ENCODE measurements at places on chromosomes 13 and 19.

GRCh38 chr13:27120011-27120410 is 51.6 kb downstream of the USP12 start:
- DNase-seq = no peak

DNA sequence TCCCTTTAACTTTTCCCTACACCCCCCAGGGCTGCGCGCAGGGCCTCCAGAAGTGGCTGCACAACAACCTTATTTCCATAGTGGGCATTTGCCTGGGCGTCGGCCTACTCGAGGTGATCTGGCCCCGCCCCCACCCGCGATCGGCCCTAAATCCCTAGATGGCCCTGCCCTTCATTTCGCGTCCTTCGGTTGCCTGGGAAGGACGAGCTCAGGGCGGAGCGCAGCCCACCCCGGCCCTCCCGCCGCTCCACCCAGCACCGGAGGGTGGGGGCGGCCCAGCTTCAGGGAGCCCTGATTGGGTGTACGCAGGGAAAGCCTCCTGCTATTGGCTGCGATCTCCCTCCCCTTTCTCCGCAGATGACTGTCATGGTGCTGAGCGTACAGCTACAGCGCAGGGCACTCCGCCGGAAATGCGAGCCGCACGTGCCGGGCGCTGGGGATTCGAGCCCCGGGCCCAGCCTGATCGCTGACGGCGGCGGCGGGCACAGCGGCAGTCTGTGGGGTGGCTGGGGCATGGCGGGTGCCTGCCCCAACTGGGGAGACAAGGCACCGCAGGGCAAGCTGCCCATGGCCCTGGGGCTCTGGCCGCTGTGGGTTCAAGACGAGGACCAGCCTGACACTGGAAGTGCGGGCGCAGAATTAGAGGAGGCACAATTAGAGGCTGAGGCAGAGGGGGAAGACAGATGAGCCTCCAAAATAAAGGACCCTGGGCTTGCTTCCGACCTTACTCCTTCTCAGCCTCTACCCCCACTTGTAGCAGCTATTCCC is 4.3 kb downstream of the CD37 start:
- no peak for DNase-seq

DNA sequence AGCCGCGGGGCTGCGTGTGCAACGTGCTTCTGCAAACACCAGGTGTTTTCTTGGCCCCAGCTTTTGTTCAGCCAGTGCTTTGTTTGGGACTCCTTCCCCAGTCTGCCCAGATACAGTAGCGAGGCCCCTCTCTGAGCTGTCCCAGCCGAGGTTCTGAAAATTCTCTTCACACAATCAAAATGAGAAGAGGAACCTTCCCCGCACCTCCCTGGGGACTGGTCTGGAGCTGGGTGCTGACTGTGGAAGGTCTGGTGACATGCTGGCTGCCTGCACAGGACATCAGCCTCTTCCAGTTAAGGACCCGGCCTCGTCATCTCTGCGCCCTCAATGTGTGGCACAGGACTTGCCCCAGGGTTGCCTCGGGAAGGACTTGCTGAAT is 4.2 kb downstream of the ATP4A start:
- no peak for DNase-seq

GRCh38 chr19:719636-720344 is 11.1 kb downstream of the PALM start:
- DNase-seq = no peak

DNA sequence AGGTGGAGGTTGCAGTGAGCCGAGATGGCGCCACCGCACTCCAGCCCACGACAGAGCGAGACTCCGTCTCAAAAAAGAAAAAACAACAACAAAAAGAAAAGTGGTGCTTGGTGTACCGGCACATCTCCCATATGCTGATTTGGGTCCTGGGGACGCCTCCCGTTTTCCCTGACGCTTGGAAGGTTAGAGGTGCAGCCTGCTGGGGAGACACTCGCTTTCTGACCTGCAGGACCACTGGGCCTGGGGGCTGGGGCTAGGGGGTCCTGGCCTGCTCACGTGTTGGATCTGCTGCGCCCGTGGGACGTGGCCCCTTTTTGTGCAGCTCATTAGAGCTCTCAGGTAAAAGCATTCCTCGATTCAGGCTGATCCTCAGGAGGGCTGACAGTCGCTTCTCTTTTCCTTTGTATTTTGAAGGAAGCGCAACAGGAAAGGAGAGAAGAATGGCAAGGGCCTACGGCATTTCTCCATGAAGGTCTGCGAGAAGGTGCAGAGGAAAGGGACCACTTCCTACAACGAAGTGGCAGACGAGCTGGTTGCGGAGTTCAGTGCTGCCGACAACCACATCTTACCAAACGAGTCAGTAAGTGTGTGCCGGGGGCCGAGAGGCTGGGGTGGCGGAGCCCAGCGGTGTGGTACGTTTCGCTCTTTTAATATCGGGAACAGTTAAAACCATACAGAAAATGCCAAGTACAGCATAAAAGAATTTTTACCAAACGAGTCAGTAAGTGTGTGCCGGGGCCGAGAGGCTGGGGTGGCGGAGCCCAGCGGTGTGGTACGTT is 25.1 kb downstream of the ATP4B start:
- DNase-seq = no peak

- no peak for DNase-seq
Measured at GRCh38 chr13:106573868-106574267, 5.9 kb upstream of the ARGLU1 start.

DNA sequence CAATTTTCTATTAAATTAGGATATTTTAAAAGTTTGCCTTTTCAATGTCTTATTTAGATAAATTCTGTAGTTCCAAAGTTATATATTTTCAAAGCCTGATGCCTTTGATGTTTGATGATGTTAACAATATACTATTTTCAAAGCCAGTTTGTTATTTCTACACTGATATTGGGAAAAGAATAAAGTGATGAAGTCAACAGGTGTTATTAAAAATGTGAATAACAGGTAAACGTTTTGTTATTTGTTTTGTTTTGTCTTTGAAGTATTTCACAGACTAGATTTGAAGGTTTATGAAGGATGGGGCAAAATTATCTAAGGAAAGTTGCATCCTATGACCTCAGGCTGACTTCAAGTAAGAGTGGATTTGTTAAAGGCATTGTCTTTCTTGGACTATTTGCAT is 33.1 kb upstream of the ZNF420 start:
- DNase-seq = no peak

DNA sequence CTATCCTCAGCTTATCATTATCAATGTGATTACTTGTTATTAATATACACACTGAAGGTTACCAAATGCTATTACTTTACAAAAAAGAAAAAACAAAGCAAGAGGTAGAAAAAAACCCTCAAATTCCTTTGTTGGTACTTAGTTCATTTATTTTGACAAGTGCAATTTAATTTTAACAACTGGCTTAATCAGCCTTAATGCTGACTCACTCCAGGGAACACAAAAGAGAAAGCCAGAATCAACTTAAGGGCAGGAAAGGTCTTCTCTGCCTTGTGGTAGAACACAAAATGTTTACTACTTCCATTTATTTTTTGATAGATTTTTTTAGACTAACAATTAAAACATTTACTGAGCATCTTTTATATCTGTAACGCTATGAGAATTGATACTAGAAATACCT is 417.1 kb downstream of the PCDH17 start:
- DNase-seq = no peak

DNA sequence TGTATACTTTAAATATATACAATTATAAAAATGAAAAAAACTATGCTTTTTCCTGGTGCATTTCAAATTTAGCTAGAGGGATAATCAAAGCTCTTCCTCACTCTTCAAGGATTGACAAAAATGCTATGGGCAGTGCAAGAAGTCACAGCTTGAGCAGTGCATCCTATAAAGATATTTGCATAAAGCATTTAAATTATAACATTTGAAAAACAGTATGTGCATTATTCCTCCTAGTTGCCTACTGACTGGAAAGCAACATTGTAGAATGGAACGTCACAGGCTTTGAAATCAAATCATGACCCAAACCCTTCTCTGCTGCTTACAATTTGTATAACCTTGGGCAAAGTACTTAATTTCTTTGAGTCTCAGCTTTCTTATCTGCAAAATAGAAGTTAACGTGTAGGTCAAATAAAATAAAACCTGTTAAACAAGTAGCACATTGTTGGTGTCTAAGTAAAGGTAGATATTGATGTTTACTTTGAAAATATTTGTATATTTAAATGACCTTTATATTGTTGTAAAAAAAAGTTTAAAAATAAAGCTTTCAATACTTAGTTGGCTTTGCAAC is 9.2 kb upstream of the KLHL1 start:
- DNase-seq = no peak

GRCh38 chr13:29428310-29429181 is 166.9 kb downstream of the SLC7A1 start:
- no peak for DNase-seq

GRCh38 chr19:15081911-15082310 is at the start of gene OR1I1:
Gene OR1I1 (plus strand): TSS chr19:15082211. CDS start chr19:15087066, 4,855 bp downstream.
- no peak for DNase-seq

- DNase-seq = no peak
Measured at GRCh38 chr13:44484562-44485138, 91.5 kb downstream of the TSC22D1 start.

GRCh38 chr13:94198681-94199080 is 280.8 kb downstream of the DCT start:
- DNase-seq = no peak

DNA sequence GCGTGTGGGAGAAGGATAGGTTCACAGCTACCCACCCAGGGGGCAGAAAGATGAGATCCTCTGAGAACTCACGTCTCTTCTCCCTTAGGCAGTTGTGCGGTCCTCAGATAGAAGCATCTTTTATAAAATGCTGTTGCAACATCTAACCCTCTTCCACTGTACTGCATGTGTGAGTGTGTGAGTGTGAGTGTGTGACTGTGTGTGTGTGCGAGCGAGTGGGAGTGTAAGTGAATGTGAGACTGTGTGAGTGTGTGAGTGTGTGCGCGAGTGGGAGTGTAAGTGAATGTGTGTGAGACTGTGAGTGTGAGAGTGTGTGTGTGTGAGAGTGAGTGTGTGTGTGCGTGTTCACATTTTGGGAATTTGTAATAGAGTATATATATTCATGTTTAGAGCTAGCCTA is 55.6 kb upstream of the F7 start:
- DNase-seq = no peak

DNA sequence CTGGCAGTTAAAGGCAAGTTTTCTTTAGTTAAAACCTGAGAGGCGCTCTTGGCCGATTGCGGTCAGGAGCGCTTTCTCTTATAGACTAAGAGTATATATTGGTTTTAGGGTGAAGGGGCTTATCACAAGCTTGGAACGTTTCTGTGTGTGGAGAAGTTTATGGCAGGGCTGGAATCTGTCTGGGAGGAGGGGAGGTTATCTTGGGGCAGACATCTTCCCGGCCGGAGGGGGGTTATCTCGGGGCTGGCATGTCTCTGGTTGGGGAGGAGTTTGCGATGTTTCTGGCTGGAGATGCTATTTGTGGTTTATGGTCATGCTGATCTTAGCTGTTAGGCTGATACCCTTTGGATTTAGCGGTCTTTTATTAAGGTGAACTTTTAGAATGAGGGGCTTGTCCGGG is 18.3 kb downstream of the KDM4B start:
- no peak for DNase-seq

DNA sequence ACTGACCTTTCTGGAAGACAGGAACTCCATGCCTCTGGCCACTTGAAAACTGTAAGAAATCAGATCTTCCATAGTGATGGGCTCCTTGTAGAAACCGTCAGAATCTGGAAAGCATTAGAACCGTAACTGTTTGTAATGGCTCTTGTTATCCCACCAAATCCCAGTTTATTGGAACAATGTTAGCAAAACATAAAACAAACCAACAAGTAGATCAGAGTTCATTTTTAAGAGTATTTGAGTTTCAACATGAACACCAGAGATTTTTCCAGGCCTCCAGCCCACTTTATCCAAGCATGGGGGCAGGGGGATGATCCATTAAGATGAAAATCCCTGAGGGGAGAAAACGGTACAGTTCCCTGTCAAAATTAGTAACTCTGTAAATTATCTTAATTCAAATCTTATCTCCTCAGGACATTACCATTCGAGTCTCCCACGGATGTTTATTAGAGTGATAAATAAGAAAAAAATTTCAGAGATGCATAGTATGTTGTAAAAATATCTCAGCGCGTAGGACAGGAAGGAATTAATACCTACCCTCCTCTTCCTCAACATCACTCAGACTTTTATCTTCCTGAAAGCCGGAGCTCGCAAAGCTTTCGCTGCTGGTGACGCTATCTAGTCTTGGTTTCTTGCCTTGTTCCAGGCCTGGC is 172.5 kb downstream of the FLT1 start:
- DNase-seq = no peak

- DNase-seq = no peak
Measured at GRCh38 chr19:14012378-14012915, 6.3 kb upstream of the RFX1 start.

DNA sequence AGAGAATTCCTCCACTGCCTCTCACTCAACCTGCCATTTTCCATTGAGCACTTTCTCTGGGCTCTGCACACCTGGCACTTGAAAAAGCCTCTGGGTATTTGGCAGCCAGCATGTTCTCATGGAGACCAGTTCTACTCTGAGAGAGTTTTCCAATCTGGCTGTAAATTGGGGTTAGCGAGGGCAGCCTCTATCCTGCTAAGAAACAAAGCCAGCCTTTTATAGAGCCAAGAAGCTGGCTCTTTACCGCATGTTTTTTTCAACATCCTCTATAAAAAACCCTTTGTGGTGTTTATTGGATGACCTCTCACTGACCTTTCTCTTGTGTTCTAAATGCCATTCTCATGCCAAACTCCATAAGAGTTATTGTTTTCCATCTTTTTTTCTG is 52.6 kb upstream of the RCBTB2 start:
- no peak for DNase-seq

DNA sequence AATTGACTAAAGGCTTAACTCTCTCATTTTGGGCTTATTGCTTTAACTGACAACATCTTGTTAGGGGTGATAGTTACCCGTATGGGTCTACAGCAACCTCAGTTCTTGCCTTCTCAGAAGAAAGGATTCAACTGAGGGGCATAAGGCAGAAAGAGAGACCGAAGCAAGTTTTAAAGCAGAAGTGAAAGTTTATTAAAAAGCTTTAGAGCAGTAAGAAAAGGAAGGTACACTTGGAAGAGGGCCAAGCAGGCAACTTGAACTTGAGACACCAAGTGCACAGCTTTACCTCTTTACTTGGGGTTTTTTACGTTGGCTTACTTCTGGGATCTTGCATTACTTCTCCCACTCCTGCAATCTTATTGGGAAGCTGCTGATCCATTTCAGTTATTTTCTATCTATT is 246.9 kb upstream of the PRR20A start:
- no peak for DNase-seq

GRCh38 chr13:111460548-111461444 is 140.4 kb downstream of the TEX29 start:
- no peak for DNase-seq

GRCh38 chr13:25248071-25248470 is 39.2 kb downstream of the MTMR6 start:
- DNase-seq = no peak

DNA sequence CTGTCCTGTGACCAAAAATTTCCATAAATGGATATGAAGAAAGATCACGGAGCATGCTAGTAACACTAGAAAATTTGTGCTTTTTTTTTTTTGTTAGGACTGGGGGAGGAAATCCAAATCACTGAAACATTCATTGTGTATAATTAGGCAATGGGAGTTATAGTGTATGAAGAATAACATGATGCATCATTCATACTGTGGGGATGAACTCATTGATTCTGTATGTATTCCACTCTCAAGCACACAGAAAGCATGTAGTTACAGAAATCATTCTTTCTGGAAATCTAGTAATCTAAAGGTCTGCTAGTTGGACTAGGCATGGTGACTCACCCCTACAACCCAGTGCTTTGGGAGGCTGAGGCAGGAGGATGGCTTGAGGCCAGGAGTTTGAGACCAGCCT is 749.7 kb downstream of the DIAPH3 start:
- DNase-seq = no peak

GRCh38 chr19:31742249-31742648 is 393.0 kb upstream of the TSHZ3 start:
- DNase-seq = no peak

- no peak for DNase-seq
Measured at GRCh38 chr13:71090990-71091389, 776.0 kb downstream of the DACH1 start.
